ENCODE measurements at places on chromosomes 3 and 15. TPM values are rescaled to one million over a fixed set of nuclear protein-coding genes. Genes with fewer than 3 reads are reported as not detected.
A peak's percentile ranks its signal among the peaks of the same experiment; 100 is the strongest.

DNA sequence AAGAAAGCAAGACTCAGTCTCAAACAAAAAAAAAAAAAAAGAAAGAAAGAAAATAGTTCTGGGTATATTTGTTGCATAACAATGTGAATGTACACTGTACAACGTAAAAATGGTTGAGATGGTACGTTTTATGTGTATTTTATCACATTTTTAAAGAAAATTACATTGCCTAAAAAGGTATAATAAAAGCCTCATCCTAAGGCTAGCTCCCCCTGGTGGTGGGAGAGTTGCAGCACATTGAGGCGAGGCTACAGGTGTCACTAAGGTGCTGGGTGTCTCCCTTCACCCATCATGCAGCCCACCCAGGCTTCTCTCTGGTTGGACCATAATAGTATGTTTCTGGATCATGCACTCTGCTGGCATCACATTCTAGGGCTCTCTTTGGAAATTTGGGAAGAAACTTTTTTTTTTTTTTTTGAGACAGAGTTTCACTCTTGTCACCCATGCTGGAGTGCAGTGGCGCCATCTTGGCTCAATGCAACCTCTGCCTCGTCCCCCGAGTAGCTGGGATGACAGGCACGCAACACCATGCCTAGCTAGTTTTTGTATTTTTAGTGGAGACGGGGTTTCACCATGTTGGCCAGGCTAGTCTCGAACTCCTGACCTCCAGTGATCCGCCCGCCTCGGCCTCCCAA, 12.4 kb upstream of the RAB11A start:
- no peaks in the 10 kb centered on the region for H3K4me1 ChIP-seq
- no peaks in the 10 kb centered on the region for H3K27me3 ChIP-seq
- DNase-seq = peak; percentile 90
- H3K4me3 ChIP-seq = no peak overlapping the region

- no peak for DNase-seq
- H3K4me3 ChIP-seq = no peak overlapping the region
- no peak overlapping the region for H3K27ac ChIP-seq
- no peaks in the 10 kb centered on the region for H3K4me1 ChIP-seq
- H3K27me3 ChIP-seq = no peaks in the 10 kb centered on the region
Observed at GRCh38 chr3:192857260-192857661, 60.4 kb downstream of the MB21D2 start.

PLSCR5 gene
- not detected for total RNA-seq

GRCh38 chr3:125194849-125195601, 17.5 kb downstream of the SLC12A8 start:
- no peaks in the 10 kb centered on the region for H3K36me3 ChIP-seq
- H3K27ac ChIP-seq = no peak overlapping the region
- no peaks in the 10 kb centered on the region for H3K4me1 ChIP-seq

GRCh38 chr3:43894176-43895049, 203.7 kb downstream of the ABHD5 start:
- peaks cover 15% of the 10 kb centered on the region for H3K27me3 ChIP-seq
- H3K4me1 ChIP-seq = peaks cover 35% of the 10 kb centered on the region
- no peaks in the 10 kb centered on the region for H3K36me3 ChIP-seq
- no peak overlapping the region for H3K27ac ChIP-seq
- peak; percentile 84 for DNase-seq

BRK1 gene
- 93.1 TPM for total RNA-seq

- peak; percentile 45 for DNase-seq
- H3K27ac ChIP-seq = no peak overlapping the region
- H3K4me3 ChIP-seq = no peak overlapping the region
- no peaks in the 10 kb centered on the region for H3K27me3 ChIP-seq
- H3K36me3 ChIP-seq = no peaks in the 10 kb centered on the region
Observed at GRCh38 chr3:184549796-184550577, 11.6 kb upstream of the EPHB3 start.

CHRNA3 gene
- total RNA-seq = 0.23 TPM

ILDR1 gene
- total RNA-seq = 1.2 TPM

DNA sequence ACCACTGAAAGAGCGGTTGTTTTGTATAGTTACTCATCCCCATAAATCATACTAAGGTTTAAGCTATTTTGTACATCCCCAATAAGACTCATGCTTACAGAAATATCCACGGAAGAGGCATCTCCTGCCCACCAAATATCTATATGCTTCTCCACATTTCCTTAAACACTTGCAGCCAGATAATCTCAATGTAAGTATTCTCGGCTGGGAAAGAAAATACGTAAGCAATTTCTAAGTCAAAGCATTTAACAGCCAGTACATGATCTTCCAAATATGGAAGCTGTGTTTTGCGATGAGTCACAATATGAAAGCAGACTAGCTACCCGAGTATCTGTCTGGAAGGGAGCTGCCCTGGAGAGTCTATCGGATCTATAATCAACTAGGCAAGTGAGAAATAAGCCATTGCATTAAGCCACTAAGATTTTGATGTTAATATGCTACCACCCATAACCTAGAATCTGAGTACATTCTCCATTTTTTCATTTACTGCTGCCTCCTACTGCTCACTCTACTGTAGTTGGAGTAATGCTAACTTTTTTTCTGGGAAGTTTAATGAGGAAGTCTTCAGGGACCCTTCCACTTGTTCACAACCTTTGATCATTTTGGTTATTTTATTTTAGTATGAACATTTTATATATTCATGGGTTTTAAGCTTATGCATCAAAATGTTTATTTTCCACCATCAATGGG, 26.9 kb upstream of the ZMAT3 start:
- no peak for DNase-seq
- no peak overlapping the region for H3K4me3 ChIP-seq
- H3K4me1 ChIP-seq = no peaks in the 10 kb centered on the region
- H3K27ac ChIP-seq = no peak overlapping the region
- H3K36me3 ChIP-seq = no peaks in the 10 kb centered on the region

- no peak overlapping the region for H3K4me3 ChIP-seq
- DNase-seq = no peak
- H3K36me3 ChIP-seq = no peaks in the 10 kb centered on the region
- no peaks in the 10 kb centered on the region for H3K27me3 ChIP-seq
- H3K27ac ChIP-seq = no peak overlapping the region
Observed at GRCh38 chr3:123429362-123430125, 19.3 kb downstream of the ADCY5 start.

DNA sequence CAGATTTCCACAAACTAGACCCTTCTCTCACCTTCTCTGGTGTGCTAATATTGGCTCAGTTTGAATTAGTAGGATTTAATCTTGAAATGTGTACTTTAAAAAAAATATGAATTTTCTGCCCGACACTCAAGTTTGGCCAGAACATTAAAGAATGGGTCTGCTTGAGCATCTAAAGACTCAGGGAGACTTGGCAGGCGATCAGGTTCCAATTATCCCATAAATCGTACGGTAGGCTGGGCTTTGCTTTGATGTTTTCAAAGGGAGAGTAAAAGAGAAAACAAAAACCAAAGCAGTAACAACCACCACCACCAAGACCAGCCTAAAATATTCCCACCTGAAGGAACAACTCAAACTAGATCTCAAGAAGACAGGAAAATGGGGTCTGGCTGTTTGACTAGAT, 230.8 kb downstream of the EBLN2 start:
- H3K36me3 ChIP-seq = no peaks in the 10 kb centered on the region
- DNase-seq = no peak
- H3K27ac ChIP-seq = no peak overlapping the region
- no peaks in the 10 kb centered on the region for H3K4me1 ChIP-seq

ERICH6 gene
- not detected for total RNA-seq

DNA sequence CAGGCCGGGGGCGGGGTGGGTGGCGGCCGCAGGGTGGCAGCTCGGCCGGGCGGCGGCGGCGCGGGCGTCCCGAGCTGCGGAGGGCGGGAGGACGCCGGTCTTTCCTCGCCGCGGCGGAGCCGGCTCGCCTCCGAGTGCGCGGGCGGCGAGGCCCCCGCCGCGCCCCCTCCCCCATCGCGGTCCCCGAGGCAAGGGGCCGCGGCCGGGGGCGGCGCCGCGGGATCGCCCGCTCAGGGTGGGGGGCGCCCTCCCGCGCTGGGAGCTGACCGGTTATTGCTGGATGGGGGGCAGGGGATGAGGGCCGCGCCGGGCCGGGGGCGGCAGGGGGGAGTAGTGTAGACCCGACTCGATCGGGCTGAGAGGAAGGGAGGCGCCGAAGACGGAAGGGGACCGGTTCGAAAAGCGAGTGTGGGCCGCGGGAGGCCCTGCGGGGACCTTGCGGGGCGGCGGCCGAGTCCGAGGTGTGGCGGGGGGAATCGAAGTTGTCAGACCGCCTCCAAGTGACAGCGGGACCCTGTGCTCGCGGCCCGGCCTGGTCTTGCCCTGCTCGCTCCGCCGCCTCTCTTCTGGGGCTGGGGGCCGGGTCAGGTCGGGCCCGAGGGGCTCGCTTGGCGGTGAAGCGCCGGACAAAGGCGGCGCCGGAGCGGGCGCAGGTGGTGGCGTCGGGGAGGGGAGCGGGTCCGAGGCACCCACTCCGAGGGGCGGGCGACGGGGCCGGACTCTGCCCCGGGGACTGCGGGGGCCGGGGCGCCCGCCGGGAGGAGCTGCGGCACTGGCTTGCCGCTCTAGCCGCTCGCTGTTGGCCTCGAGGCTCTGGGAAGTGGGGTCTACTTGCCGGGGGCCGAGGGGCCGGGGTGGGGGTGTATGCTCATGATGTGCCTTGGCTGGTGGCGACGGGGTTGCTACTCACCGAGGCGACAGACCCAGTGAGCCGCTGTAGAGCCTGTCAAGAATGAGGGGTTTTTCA, 1.1 kb downstream of the BAHD1 start:
- no peaks in the 10 kb centered on the region for H3K36me3 ChIP-seq
- peak; percentile 88 for DNase-seq
- H3K27me3 ChIP-seq = peaks cover 26% of the 10 kb centered on the region
- H3K4me3 ChIP-seq = peak overlapping the region; percentile 85
- peaks cover 48% of the 10 kb centered on the region for H3K4me1 ChIP-seq
- H3K27ac ChIP-seq = peak overlapping the region; percentile 87

CFAP44 gene
- total RNA-seq = 8.0 TPM

- H3K27me3 ChIP-seq = no peaks in the 10 kb centered on the region
- H3K4me1 ChIP-seq = no peaks in the 10 kb centered on the region
- DNase-seq = no peak
- no peak overlapping the region for H3K27ac ChIP-seq
- H3K4me3 ChIP-seq = no peak overlapping the region
- H3K36me3 ChIP-seq = no peaks in the 10 kb centered on the region
Observed at GRCh38 chr3:15781637-15782402, 16.0 kb downstream of the ANKRD28 start.

- no peaks in the 10 kb centered on the region for H3K27me3 ChIP-seq
- H3K36me3 ChIP-seq = peaks cover 53% of the 10 kb centered on the region
- peaks cover 26% of the 10 kb centered on the region for H3K4me1 ChIP-seq
- peak overlapping the region; percentile 80 for H3K27ac ChIP-seq
- DNase-seq = no peak
- H3K4me3 ChIP-seq = no peak overlapping the region
Observed at GRCh38 chr3:52490035-52490938, 4.9 kb upstream of the STAB1 start.

DNA sequence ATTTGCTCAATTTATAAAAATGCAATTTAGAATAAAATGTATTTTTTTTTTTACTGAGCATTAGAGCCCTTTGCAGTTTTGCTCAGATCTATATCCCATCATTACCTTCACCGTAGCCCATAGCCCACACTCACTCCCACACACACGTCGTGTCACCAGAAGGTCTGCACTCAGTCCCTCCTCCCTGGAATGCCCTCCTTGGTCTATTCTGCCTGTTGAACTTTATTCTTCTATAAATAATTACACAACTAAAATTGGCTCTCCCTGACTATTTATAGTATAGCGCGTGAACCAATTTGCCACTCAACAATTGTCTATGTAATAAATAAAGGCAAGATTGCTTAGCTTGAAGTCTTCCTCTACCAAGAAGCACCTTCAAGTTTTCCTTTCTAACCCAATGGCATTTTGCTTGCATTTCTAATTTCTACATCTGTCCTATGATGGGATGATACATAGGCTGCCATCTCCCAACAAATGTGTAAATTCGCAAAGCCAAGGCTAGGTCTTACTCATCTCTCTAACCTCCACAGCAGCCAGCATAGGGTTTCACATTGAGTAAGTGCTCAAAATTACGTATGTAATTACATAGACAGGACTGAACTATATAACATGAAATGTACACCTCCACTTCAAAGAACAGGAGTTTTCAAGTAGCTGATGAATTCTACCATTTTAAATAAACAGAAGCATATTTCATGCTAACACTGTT, 172.0 kb upstream of the HES1 start:
- H3K27ac ChIP-seq = no peak overlapping the region
- H3K36me3 ChIP-seq = no peaks in the 10 kb centered on the region
- no peak overlapping the region for H3K4me3 ChIP-seq
- DNase-seq = no peak
- H3K4me1 ChIP-seq = no peaks in the 10 kb centered on the region

DNA sequence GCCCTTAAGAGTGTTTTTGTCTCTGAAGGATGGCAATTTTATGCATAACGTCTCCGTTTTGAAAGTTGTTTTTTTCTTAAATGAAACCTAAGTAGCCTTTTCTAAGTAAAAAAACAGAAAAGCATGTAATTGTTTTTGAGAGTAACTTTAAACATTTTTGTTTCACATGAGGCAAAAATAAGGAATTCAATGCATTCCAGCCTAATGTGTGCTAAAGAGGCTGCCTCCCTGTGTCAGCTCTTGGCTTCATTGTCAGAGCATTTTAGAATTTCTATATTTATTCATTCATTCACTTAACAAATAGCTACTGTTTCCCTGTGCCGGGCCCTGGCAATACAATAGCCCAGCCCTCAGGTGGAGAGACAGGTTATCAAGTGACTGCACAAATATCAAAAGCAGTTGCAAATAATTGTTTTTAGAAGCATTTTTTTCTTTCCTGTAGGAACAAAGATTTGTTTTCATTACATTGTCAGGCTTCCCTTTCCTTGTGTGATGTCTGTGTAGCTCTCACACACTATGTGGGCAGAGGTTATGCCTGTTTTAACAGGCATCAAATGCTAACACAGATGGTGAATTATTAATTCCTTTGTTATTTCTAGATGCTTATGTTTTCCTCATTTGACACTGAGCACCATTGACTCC, 81.9 kb downstream of the CCK start:
- H3K4me1 ChIP-seq = no peaks in the 10 kb centered on the region
- no peak overlapping the region for H3K4me3 ChIP-seq
- no peaks in the 10 kb centered on the region for H3K27me3 ChIP-seq

GP9 gene
- 4.2 TPM for total RNA-seq

TLR9 gene
- total RNA-seq = 2.3 TPM

GRCh38 chr3:70959506-70960291, 623.8 kb downstream of the FOXP1 start:
- no peak overlapping the region for H3K4me3 ChIP-seq
- no peak for DNase-seq
- peaks cover 63% of the 10 kb centered on the region for H3K36me3 ChIP-seq
- H3K4me1 ChIP-seq = peaks cover 1% of the 10 kb centered on the region

- DNase-seq = no peak
- no peak overlapping the region for H3K27ac ChIP-seq
- peaks cover 64% of the 10 kb centered on the region for H3K4me1 ChIP-seq
- H3K27me3 ChIP-seq = no peaks in the 10 kb centered on the region
- H3K36me3 ChIP-seq = no peaks in the 10 kb centered on the region
- H3K4me3 ChIP-seq = no peak overlapping the region
Observed at GRCh38 chr3:179179979-179180759, 32.0 kb downstream of the PIK3CA start.

GRCh38 chr3:133887074-133887802, 8.4 kb downstream of the RAB6B start:
- no peaks in the 10 kb centered on the region for H3K4me1 ChIP-seq
- no peaks in the 10 kb centered on the region for H3K27me3 ChIP-seq
- no peak overlapping the region for H3K4me3 ChIP-seq
- DNase-seq = no peak
- no peaks in the 10 kb centered on the region for H3K36me3 ChIP-seq

- H3K4me1 ChIP-seq = no peaks in the 10 kb centered on the region
- no peak for DNase-seq
- H3K27me3 ChIP-seq = no peaks in the 10 kb centered on the region
- no peak overlapping the region for H3K27ac ChIP-seq
Observed at GRCh38 chr3:35322070-35322469, 317.3 kb upstream of the ARPP21 start.

Data from spleen (tissue), 13 donors.